ENCODE measurements at places on chromosomes 16 and 17. TPM values are rescaled to one million over a fixed set of nuclear protein-coding genes. Genes with fewer than 3 reads are reported as not detected.

The SPATA33 gene
- total RNA-seq: 2.9 TPM

The TPSAB1 gene
- total RNA-seq: not detected

The SCARF1 gene
- total RNA-seq: 75.1 TPM

The CACNA1H gene
- not detected for total RNA-seq

The TEX19 gene
- total RNA-seq: under 0.01 TPM

The RNF112 gene
- not detected for total RNA-seq

The NPB gene
- 0.28 TPM for total RNA-seq

The PHLPP2 gene
- total RNA-seq: 7.1 TPM

The USP6 gene
- under 0.01 TPM for total RNA-seq

The PPM1E gene
- total RNA-seq: not detected

The KCNJ2 gene
- 14.8 TPM for total RNA-seq

The CMTM2 gene
- not detected for total RNA-seq

The EVI2B gene
- total RNA-seq: 0.09 TPM

The DPH1 gene
- 16.8 TPM for total RNA-seq

The CDRT4 gene
- 2.5 TPM for total RNA-seq

The CHP2 gene
- not detected for total RNA-seq

The PRDM7 gene
- total RNA-seq: not detected

The LITAF gene
- 0.81 TPM for total RNA-seq

The CPHXL2 gene
- not detected for total RNA-seq

The CCDC144A gene
- total RNA-seq: 27.3 TPM

The TPSG1 gene
- total RNA-seq: not detected

The KRT32 gene
- total RNA-seq: not detected

The SLFN14 gene
- not detected for total RNA-seq

The KRTAP2-3 gene
- not detected for total RNA-seq

The FBXL19 gene
- 21.5 TPM for total RNA-seq

The UMOD gene
- not detected for total RNA-seq

Measured in endothelial cell of coronary artery (primary cell).